Adrenal gland (tissue), 19 donors: ENCODE measurements at places on chromosomes 2 and 18.

DNA sequence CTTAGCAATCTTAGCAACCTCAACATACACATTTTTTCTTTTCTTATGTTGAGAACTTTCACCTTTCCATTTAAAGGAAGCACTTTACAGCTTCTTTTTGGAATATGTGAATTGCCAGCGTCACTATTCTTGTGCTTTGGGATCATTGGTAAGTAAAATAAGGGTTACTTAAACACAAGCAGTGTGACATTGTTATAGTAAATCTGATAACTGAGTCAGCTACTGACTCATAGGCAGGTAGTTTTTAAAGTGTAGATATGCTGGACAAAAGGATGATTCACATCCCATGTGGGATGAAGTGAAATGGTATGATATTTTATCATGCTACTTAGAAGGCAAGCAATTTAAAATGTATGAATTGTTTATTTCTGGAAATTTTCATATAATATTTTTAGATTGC is 637.2 kb downstream of the DCDC2C start:
- DNase-seq: no peak

DNA sequence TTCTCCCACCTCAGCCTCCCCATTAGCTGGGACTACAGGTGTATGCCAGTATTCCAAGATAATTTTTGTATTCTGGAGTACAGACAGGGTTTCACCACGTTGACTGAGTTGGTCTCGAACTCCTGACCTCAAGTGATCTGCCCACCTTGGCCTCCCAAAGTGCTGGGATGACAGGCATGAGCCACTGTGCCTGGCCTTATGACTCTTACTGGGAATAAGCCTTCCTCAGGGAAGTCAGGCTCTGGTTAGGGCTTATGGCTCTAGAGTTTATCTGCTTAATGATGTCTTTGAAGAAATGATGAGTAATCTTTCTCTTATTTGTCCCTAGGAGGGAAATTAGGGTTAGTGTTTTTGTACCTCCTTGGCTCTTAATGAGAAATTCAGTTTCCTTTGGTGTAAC is 187.7 kb downstream of the FAM210A start:
- no peak for DNase-seq

DNA sequence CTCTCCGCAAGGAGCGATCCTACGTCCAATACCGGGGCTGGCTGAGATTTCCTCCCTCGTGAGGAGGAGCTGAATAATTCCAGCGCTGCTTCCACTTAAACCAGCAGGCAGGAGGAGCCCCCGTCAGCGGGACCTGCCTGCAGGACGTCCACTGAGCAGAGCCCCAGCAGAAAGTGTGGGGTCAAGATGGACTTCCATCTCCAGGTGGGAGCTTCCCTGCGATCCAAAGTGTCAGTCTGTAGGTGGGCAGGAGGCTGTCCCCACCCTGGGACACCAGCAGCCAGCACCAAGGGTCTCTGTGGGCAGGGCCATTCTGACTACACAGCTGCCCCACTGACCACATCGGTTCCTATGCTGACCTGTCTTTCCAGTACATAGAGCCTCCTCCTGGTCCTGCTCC is 462 bp upstream of the OTOS start:
- DNase-seq: no peak

DNA sequence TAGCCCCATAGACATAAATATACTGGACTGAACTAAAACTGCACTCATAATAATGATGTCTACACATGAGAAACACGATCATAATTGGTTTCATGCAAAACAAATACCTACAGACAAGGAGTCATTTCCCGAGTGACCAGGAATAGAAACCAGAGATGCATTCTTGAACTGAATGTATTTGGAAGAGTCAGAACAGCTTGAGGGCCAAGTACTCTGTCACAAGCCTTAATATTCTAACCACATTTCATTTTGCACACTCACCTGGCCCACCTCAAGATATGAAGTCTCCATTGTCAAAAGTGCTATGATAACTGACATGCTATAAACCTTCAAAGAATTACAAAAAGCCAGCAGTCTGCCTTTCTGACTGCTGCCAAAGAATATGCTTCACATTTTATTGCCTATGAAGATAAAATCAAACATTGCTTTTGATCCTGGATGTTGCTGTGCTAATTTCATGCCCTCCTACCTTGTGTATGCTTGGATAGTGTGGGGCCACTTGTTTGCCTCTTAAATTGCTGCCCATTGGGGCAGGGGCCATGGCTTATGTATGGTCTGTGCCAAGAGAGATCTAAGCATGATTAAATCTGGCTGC is 18.9 kb upstream of the ASAP2 start:
- no peak for DNase-seq

- DNase-seq: no peak
Observed at GRCh38 chr2:240472078-240472790, 36.8 kb downstream of the GPC1 start.

DNA sequence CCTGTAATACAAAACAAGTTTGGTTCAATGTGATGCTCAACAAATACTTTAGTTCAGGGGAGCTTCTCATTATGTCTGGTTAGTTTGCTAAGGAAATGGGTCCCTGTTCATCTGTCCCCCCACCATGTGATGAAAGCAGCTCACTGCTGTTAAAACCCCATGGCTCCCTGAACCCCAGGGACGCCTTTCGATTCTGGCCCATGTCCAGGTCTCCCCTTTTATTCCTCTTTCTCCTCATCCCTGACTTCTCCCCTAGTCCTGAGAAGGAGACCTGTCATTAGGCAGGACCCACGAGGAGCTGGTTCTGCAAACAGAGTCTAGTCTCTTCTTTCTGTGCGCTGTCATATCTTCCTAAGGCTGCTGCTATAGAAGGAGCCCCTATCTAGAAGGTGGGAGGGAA is 213.3 kb upstream of the OSR1 start:
- no peak for DNase-seq

DNA sequence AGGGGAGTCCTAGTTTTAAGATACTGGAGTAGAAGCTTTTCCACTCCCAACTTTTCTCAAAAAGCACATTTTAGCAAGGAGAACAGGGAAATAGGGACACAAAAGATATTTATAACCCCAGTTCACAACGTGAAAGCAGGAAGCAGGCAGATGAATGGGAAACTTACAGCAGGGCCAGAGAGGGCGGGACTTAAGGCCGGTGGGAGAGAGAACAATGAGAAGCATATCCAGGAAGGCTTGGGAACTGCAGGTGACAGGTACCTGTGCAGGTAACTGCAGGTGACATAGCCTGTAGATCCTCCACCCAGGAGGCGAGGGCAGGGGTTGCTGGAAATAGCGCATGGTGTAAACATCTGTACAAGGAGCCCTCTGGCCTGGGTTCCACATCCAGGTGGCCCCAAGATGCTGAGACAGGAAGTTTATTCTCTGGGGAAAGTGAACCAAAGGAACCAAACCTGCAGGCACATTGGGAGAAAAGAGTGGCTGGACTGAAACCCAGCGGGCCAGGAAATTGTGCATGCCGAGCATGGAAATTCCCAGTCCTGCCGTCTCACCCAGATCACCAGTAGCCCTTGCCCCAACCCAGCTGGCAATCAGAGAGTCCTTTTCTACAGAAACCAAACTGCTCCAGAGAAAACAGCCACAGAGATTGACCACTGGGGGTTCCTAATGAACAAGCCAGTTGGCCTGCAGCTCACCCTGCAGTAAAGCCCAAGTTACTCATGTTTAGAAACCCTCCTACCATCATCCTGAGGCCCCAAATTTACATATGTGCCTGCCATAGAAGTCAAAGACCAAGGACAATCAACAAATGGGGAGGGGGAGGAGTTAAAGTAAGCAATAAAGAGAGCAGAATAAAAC is 24.3 kb upstream of the COL6A3 start:
- no peak for DNase-seq

- no peak for DNase-seq
Observed at GRCh38 chr18:6994771-6995430, 122.7 kb downstream of the LAMA1 start.

DNA sequence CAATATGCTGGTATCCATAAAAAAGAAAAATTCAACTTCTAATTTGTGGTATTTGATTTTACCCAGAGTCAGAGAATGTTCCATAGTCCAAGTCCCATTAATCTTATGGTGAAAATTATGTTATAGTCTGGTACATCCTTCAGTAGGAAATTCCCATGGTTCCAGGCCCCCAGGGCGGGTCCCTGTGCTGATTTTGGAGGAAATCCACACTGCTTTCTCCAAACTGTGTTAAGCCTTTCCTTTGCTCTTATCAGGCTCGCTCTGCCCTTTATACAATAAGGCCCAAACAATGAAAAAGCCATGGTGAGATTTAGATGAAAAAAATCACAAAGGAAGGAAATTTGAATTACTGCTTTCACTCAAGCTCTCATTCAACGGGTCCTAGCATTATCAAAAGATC is 46.8 kb upstream of the DARS1 start:
- no peak for DNase-seq

- DNase-seq: no peak
Observed at GRCh38 chr18:44704135-44704789, 23.6 kb downstream of the SETBP1 start.
